ELR (cell line): ENCODE measurements at places on chromosomes 5 and 9.

DNA sequence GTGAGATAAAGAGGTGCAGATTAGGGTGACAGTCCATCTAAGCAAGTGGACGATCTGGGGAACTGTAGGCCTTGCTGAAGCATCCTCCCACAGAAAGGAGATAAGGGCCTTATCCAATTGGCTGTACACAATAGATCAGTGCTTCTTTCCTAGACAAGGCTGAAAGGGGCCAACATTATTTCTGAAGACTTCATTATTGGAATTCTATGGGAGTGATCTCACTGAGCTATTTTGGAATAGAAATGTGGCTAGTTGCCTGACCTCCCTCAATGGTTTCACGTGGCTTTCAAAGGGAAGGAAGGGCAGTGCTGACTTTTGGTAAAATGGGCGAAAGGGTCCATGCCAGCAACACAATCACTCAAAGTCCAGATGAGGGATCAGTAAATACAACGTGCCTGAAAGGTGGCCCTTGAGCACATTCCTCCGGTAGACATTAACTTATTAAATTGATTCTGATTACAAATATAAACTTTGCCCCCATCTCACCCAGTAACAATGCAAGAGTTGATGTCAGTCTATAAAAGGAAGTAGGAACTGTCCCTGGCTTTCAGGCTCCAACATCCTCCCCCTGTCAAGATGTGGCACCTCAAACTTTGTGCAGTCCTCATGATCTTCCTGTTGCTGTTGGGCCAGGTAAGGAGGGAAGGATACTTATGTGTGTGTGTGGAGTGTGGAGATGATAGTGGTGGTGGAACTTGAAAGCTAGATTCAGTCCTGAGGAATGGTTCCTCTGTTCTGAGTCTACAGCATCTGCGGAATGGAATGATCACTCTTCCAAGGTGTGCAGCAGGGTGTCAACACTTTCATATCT lies at the start of gene LEAP2:
Gene LEAP2 (plus strand): TSS at position 550 of the 811 bp plus-strand sequence. CDS start 27 bp downstream, at position 577.
- no peak for DNase-seq

DNA sequence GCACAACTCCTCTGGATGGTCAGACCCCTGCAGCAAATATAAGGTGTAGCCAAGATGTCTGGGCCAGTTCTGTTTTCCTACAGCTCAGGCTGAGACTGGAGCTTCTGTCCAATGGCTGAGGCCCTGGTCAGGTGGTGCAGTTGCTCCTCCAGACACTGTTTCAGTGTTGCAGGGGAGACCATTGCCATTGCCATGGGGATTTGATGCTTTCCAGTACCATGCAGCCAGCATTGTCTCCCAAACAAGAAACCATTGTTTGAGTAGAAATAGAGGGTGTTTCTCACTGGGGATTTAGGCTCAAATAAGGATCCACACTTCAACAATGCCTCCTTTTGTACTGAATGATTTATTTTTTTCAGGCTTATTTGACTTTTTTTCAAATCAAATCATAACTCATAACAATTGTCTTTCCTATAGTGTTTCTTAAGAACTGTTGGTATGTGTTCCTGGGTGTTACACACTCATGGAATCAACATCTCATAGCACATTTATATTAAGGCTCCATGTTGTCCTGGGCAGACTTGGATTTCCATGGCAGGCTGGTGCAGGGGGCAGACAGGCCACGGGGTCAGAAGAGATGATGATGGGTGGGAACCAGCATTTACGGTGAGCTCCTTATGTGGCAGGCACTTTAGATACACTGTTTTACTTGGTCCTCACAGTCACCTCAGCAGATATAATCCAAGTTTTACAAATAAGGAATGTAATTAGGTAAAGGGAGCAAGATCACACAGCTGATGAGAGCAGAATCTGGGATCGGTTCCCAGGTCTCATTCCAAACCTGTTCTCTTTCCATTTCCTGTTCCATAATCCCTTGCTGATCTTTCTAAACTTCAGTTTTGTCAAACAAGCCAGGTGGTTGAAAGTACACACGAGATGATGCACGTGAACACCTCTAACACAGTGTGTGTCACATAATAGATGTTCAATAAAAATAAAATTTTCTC lies 95.9 kb upstream of the GNAQ start:
- no peak for DNase-seq

GRCh38 chr5:23445573-23445972 lies 61.8 kb upstream of the PRDM9 start:
- DNase-seq, result no peak

DNA sequence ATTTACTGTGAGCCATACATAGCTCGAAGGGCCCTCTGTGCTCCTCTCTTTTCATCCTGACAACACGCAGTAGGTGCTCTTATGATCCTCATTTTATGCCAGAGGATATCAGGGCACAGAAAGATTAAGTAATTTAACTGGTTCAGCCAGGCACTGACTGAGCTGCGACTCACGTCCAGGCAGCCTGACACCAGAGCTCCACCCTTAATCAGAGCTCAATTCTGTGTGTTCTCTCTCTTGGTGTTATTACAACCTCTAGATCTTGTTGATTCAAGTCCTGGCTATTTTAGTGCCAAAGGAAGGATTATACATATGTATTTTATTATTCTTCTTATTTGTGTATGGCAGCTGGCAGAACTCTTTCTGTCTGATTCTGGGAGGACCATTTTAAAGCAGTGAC lies 59.7 kb downstream of the OSMR start:
- peak; percentile 36 for DNase-seq

DNA sequence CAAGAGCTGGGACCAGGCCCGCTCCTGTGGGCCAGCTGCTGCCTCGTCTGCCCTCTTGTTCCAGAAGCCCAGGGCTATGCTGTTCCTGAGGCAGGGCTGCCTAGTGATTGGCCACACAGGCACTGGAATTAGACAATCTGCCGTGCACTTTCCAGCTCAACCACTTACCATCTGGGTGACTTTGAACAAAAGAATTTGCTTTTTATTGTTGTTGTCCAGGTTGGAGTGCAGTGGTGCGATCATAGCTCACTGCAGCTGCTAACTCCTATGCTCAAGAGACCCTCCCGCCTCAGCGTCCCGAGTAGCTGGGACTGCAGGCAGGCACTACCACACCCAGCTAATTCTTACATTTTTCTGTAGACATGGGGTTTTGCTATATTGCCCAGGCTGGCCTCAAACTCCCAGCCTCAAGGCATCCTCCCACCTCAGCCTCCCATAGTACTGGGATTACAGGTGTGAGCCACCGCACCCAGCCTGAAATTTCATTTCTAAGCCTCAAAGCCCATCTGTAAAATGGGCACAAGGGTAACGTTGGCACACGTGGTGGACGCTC lies 1.2 kb upstream of the NEK6 start:
- peak; percentile 95 for DNase-seq

DNA sequence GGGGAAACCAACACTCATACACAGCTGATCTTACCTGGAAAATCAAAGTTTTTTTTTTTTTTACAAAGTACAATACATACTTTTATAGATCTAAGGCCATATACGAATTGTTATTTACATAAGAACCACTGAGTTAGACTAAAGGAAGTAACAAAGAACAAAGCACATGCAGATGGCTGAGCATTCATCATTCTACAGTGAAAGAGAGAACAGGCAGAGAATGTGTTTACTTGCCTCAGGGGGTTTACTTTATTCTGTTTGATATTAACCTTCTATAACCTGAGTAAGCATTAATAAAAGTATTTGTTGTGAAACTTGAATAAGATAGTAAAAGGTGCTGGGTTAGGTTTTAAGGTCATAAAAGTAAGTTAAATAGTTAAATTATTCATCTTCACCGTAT lies 54.7 kb downstream of the SLC38A9 start:
- no peak for DNase-seq

- DNase-seq, result no peak
Measured at GRCh38 chr5:51202161-51202560, 181.1 kb upstream of the ISL1 start.

DNA sequence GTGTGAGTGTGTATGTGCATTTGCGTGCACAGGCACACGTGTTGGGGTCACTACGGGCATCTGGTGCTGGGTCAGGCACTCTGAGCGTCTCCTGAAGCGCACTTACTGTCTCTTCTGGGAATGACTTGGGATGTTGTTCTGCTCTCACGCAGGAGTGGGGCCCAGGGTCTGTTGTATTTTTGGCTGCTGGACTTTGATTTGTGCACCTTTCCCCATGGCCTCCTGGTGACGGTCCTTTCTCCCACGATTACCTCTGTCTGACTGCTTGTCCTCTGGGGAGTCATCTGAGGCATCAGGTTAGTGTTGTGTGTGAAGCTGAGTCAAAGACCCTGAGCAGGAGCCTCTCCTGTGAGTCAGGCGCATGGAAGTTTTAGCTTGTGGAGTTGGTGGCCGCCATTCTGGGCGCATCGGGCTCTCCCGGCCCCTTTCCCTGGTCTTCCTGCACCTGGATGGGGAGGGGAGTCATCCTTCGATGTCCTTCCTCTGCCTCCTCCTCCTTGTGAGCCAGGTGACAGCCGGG lies 62.1 kb downstream of the RXRA start:
- DNase-seq, result peak; percentile 28

DNA sequence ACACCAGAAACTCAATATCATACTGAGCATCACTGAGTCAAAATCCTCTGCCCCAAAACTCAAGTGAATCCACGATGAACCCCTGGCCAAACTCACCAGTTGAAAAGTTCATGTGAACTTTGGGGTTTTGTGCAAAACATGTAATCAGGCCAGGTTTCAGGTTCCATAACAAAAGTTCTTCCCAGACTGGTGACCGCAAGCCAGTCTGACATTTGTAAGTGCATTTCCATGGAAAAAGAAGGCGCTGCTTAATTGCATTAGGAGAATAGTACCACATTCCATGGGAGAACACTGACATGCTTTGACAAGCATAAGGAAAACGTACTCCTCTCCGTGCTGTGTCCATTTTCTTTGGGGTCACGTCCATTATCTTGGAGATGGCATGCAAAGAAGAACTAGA lies 567.0 kb downstream of the BNC2 start:
- no peak for DNase-seq

- peak; percentile 80 for DNase-seq
Measured at GRCh38 chr5:66595756-66596635, at the start of gene MAST4. MAST4 (plus strand) TSS chr5:66596393; CDS start chr5:66596656, 263 bp downstream.

DNA sequence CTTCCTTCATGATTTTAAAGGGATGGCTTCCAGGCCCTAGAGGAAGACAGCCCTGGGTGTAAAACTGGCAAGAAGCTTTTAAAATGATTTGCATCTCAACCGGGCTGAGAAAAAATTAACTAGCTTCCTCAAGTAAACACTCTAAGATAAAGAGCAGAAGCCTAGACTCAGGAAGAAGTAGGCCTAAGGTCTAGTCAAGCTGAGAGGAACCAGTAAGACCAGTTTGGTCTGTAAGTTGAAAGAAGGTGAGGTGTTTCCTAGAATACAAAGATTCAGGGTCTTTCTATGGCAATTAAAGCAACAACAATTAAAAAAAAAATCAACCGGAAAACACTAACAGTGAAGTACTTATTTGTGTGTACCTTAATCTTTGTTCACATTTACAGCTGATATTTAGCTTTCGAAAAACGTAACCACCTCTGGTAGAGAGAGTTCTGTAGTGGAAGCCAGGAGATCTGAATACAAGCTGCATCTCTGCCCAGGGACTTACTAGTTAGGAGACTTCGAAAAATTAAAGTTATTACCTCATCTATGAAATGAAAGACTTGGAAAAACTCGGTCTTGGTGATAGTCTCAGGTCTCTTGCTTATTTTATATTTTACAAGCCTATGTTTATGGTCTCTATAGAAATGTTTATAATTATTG lies 75.7 kb downstream of the TUSC1 start:
- DNase-seq, result no peak

- peak; percentile 72 for DNase-seq
Measured at GRCh38 chr9:115524453-115525059, 406.6 kb upstream of the TNC start.

GRCh38 chr5:57128325-57128724 lies 45.5 kb upstream of the GPBP1 start:
- DNase-seq, result no peak

- no peak for DNase-seq
Measured at GRCh38 chr9:109468927-109469326, 29.2 kb downstream of the PTPN3 start.

DNA sequence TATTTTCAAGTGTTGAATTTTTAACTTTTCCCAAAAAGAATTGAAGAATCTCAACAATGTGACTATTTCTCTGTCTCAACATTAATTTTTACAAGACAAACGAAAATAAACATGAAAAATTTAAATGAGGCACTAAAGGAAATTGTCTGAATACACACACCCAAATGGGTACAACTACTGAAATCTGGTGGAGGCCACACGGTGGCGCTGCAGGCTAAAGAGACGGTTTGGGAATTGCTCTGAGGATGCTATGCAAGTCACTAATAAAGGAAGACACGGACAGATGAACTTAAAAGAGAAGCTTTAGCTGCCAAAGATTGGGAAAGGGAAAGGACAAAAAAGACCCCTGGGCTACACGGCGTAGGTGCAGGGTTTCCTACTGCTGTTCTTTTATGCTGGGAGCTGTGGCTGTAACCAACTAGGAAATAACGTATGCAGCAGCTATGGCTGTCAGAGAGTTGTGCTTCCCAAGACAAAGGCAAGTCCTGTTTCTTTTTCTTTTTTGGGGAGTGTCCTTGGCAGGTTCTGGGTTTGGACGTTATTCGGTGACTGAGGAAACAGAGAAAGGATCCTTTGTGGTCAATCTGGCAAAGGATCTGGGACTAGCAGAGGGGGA lies at the start of gene PCDHB10:
Gene PCDHB10 (plus strand): TSS at position 244 of the 616 bp plus-strand sequence. CDS start 200 bp downstream, at position 444.
- peak; percentile 30 for DNase-seq

DNA sequence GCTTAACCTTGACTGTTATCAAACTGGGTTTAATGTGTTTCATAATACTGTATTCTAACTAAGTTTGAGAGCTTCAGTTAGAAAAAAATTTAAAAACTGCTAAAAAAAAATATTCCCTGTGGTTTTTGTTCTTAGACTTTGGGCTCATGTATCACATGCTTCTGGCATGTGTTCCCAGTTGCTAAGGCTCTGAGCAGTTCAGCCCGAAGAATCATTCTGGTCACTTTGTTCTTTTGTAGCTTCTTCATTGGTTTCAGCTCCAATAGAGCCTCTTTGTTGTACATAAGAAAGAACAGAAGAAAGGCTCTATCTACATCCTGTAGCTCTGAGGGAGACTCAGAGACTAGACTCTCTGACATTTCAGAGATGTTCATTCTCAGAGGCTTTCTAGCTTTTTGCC lies 25.6 kb downstream of the KCNN2 start:
- no peak for DNase-seq

GRCh38 chr5:133779828-133780475 lies 167.6 kb upstream of the FSTL4 start:
- peak; percentile 3 for DNase-seq

DNA sequence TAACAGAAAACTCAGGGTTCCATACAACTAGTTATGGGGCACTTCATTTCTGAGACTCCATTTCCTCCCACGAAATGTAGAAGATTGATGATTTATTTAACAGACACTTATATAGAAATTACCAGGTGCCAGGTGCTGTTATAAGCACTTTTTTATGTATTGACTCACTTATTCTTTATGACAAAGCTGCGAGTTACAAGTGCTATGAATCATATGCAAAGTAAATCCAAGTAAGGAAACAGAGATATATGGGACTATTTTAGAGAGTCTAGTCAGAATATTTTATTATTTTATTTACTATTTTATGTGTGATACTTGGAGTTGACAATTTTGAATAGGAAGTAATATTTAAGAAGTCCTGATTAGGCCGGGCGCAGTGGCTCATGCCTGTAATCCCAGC lies 822.8 kb upstream of the C9orf72 start:
- DNase-seq, result no peak

- no peak for DNase-seq
Measured at GRCh38 chr5:73918791-73919221, 292.8 kb downstream of the ARHGEF28 start.
